Tibial nerve (tissue), 4 donors: ENCODE measurements at places on chromosomes 6 and 20.

- DNase-seq, result no peak
Observed at GRCh38 chr20:32506721-32507120, 78.4 kb downstream of the NOL4L start.

- DNase-seq, result no peak
Observed at GRCh38 chr20:43322851-43323250, 133.1 kb upstream of the PTPRT start.

DNA sequence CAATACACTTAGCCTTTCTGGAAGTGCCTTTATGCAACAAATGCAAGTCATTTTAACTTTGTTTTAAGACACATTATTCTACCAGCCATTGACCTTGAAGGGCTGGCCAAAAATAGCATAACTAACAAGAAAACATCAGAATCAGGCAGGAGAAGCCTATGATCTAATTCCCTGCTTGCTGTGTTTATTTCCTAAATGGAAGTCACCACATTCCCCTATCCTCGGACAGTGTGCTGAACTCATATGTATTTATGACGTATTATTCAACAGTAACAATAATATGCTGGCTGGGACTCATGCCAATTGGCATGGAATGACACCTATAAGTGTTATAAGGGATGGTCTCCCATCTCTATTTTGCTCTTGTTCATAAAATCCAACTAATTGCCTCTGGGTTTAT lies 140.7 kb downstream of the MAP3K7 start:
- no peak for DNase-seq

GRCh38 chr6:13702809-13703302 lies 8.8 kb downstream of the RANBP9 start:
- no peak for DNase-seq

DNA sequence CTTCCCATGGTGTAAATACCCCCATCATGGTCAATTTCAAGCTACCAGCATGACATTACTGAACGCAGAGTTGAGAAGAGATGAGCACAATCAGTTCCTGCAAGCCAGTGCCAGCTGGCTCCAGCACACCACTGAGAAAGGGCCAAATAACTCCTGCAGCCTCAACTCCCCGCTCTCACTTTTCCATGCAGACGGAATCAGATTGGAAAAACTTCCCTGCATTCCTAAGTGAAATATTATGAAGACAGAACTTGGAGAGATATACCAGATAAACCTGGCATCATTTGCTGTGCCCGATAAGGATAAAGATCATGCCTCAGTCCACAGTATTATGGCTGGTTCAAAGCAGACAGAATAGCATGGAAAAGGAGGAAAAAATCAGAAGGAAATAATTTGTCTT lies 56.7 kb downstream of the FILIP1 start:
- no peak for DNase-seq

DNA sequence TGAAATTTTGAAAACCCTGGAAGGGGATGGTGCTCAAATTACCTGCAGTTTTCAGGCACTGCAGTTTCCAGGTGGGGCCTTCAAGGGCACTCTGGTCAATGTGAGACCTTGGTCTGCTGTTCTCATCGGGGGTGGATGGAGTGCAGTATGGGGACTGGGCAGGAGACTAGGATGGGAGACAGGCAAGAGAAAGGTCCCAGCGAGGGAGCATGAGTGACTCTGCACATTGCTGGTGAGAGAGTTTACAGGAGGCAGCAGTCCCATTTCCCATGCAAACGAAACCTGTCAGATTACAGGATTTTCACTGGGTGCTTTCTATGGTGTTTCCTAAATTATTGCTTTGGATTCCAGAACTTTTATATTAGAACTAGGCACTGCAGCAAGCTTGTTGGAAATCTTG lies 73.5 kb upstream of the DTNBP1 start:
- DNase-seq, result no peak

- no peak for DNase-seq
Observed at GRCh38 chr20:44742304-44743079, 3.2 kb upstream of the KCNK15 start.

DNA sequence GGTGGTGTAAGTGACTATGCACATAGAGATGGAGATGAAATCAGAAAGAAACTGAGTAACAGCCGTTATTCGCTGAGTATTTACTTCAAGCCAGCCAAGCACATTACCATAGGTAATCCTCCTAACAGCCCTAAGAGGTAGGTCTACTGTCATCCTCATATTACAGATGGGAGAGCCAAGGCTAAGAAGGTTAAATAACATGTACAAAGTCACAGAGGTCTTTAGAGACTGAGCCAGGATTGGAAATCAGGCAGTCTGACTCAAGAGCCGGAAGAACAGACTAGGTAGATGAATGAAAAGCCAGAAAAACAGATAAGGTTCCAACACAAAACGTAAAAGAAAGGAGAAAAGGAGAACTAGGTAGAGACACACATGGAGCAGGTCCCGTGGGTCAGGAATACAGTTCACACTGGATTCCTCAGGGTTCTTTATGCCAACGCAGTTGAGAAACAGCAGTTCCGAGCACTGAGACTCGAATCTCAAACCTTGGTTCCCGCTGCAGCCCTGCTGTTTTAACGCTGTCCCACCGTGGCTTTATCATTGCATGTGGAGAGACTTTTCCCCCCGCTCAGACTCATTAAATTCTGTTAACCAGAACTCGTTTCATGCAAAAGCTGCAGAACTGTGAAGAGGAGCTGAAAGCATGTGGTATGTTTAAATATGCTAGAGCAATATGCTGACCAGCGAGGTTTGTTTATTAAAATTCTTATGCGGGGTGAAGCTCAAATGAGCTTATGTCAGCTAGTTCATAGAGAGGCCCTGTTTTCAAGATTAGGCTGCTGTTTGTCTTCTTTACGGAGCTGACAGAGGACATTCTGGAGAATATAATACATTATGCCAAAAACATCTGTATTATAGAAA lies 537.9 kb downstream of the CD83 start:
- DNase-seq, result no peak

DNA sequence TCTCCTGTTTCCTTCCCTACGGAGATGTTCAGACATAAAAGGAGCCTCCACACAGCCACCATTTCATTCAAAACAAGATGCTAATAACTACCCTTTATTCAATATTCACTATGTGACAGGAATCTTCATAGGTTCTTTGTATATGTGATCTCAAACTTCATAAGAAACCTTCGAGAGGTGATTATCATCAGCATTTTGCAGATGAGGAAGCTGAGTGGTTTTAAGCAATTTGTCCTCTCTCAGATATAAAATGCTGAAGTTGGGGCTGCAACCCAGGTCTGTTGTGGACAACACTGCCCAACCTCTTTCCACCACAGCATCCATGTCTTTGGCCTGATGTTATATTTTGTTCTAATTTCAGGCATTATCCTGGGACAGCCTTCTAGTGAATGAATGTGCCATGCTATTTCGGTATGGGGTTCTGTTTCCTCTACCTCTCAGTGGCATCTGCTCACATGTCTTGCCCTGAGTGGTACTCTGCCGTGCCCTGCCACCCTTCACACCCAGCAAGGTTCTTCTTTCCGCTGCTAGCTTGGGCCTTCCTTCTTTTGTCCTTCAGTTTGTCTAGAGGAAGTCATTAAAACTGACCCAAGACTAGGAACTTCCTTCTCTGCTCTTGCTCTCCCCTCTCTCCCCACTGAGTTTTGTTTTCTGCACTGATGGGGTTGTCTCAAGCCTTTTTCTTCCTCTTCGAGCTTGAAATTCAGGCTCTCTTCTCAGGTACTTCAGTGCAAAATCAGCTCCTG lies 300.9 kb upstream of the PRDM1 start:
- DNase-seq, result no peak
